ENCODE measurements at places on chromosomes 2 and 18.

GRCh38 chr18:3985020-3985419 is 470.1 kb downstream of the DLGAP1 start:
- DNase-seq: no peak

DNA sequence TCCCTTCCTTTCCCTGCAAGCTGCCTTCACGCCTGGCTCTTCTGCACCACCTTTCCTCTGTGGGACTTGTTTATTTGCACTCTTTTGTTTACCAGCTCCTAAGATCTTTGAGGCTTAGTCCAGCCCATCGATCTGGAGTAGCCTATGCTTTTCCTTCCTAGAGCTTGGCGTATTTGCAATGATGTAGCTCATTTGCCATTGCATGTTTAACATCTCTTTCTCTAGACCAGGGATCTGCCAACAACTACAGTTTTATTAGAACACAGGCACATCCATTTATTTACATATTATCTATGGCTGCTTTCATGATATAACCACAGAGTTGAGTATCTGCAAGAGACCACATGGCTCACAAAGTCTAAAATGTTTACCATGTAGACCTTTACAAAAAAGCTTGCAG is 150.4 kb downstream of the RAPGEF4 start:
- no peak for DNase-seq

DNA sequence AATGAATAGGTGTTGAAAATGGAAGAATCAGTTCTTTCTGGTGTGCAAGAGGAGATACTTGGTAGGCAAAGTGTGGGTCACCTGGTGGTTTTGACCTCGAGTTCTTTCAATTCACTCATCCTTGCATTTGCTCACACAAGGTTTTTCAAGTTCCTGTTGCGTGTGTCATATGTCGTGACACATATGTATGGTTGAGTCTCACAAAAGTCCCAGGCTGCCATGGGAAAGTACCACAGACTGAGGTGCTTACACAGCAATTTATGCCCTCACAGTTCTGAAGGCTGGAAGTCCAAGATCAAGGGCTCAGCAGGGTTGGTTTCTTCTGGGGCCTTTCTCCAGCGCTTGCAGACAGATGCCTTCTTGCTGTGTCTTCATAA is 64.4 kb downstream of the NCK2 start:
- DNase-seq: no peak

GRCh38 chr2:207183506-207183905 is 17.8 kb upstream of the KLF7 start:
- no peak for DNase-seq

DNA sequence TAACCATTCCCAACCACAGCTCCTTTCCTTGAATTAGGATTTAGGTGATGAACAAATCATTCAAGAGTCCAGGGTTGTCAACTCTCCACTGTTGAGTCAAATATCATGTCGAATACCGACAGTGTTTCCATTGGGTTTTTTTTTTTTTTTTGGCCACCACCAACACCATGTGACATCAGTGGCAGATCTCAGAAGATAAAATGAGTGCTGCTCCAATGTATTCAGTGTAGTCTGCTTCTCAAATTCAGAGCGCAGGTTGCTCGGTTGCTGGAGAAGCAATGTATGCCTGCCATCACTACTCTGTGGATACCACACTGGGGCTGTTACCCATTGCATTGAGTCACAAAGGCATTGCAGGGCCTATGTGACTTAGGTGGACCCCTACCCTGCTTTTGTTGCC is 10.8 kb upstream of the ATL2 start:
- DNase-seq: no peak

DNA sequence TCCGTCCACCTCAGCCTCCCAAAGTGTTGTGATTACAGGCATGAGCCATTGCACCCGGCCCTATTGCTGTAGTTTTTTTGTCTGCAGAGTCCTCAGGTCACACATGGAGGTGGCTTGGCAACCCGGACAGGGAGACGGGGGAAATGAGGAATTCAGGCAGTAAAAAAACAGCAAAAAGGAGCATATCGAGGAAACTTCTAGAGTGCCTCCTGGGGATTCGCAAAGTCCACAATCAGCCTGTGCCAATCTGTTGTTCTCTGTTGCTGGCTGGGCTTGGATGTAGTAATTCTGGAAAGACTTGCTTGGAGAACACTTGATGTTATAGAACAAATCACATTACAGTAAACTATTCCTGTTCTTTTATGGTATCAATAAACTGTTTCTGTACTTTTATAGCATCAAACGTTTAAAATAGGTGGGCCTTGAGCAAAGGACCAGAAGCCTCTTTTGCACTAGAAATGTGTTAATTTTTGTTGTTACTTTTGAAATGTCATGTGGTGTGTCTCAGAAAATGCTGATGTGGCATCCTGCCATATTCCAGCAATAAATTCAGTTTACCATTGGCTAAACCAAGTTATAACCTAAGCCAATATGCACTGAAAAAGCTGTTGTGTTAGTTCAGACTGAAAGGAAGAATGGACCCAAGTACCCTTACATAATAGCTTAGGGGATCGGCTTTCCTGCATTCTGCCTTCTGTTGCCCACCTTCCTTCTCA is 14.4 kb downstream of the ELAC1 start:
- no peak for DNase-seq

DNA sequence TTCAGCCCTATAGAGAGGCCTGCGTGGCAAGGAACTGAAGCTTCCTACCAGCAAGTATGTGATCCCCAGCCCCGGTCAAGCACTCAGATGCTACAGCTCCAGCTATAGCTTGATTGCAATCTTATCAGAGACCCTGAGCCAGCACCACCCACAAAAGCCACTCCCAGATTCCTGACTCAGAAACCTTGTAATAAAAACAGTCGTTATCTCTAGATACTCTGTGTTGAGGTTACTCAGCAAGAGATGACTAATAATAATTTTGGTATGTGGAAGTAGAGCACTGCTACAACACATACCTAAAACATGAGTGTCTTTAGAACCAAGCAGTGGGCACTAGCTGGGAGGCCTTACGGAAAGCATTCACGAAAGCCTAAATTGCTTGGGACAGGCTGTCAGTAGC is 216.9 kb downstream of the UXS1 start:
- peak; percentile 22 for DNase-seq

- no peak for DNase-seq
Observed at GRCh38 chr2:203359450-203359849, 31.3 kb downstream of the ABI2 start.

DNA sequence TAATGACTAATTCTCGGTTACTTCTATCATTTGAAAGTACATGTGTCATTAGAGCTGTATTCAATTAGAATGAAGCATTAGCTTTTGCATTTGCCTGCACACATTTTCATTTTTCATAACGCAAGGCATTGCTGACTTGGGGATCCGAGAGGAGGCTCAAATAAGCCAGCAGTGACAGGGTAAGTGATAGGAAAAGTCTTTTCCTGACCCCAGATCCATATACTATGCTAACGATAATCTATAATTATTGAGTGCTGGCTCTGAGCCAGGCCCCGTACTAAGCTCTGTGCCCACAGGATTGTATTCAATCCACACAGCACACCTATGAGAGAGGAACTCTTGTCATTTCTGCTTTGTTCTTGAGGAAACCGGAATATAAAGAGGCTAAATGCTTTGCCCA is 168.2 kb downstream of the VWC2L start:
- DNase-seq: no peak

GRCh38 chr2:104043864-104044263 is 810.1 kb upstream of the POU3F3 start:
- DNase-seq: no peak

- no peak for DNase-seq
Observed at GRCh38 chr2:187617120-187617519, 62.9 kb upstream of the TFPI start.

DNA sequence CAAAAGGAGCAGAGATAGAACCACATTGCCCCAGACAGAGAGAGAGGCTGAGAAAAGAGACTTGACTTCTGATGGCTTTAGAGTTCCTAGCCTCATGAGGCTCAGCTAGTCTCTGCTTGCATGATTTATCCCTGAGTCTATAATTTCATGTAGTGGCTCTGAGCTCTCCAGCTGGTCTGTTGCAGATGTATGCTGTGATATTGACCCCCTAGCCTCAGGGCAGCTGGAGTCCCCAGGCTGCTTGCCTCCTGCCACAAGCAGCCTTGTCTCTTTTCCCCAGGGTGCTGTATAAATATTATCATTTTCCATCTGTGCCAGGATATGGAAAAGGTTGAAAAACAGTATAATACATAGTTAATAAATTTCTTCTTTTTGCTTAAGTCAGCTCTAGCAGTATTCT is 467.6 kb upstream of the CWC22 start:
- no peak for DNase-seq

DNA sequence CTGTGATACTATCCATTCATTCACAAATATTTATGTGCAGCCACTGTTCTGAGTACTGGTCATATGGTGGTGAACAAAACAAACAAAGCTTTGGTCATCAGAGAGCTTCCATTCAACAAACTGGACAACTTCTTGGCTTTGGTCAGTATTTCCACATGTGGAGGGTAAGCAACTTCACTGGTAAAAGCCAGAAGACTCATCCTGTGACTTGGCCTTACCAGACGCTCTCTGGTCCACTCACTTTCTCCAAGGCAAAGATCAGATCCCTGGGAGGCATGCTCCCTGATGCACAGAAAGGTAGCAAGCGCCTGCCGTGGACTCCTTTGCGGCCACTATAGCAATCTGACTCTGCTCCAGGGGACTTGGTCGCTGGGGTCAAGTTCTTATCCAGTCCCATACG is 179.5 kb downstream of the EN1 start:
- no peak for DNase-seq

DNA sequence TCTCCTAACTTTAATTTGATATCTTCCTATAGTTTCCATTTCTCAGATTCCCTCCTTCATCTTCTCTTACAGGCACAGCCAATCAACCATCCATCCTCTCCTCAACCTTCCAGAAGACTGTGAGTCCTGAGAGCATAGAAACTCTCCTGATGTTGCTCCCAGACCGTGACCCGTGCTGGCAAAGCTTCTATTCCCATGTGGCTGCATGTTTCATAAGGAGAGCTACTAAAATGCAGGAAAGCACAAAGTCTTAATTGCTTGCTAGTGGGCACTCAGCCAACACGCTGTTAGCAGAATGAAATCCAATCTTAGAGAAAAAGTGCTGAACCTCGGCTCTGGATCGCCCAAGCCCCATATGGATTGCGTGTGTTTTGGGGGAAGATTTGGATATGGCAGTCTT is 1244.7 kb upstream of the ZEB2 start:
- DNase-seq: no peak

GRCh38 chr2:54986264-54986663 is 64.0 kb downstream of the RTN4 start:
- DNase-seq: no peak

GRCh38 chr2:33785201-33786106 is 186.4 kb upstream of the FAM98A start:
- DNase-seq: no peak

GRCh38 chr2:177332026-177332991 is 60.3 kb upstream of the AGPS start:
- DNase-seq: peak; percentile 60

- no peak for DNase-seq
Observed at GRCh38 chr2:14297906-14298305, 334.6 kb upstream of the LRATD1 start.

- no peak for DNase-seq
Observed at GRCh38 chr18:44568986-44569385, 111.7 kb upstream of the SETBP1 start.

DNA sequence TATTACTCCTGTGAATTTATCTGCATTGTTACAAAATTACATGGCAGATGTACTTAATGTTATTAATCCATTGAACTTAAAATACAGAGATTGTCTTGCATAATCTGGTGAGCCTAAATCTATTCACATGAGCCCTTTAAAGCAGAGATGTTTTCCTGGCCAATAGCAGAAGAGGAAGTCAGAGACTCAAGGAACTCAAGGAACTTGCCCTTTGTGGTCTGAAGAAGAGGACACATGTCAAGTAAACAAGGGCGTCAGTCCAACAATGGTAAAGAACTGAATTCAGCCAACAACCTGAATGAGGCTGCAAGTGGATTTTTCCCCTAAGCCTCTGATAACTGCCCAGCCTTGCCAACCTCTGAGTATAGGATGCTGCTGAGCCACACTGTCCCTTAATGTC is 356.3 kb upstream of the PKDCC start:
- DNase-seq: no peak

DNA sequence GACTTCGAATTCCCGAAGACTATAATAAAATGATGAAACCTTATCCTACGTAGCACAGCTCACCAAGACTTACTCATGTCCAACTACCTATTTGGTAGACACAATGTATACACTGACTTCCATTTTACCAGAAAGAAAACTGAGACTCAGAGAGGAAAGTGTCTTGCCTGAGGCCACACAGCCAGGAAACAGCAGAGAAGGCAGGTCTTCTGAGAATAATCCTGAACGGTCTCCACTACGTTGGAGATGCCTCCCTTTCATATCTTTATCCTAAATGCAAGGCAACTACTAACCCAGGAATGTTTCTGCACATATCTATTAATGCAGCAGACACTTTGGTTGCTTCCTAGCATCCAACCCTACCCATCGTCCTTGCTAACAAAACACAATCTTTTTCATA is 11.9 kb upstream of the FABP1 start:
- DNase-seq: no peak

DNA sequence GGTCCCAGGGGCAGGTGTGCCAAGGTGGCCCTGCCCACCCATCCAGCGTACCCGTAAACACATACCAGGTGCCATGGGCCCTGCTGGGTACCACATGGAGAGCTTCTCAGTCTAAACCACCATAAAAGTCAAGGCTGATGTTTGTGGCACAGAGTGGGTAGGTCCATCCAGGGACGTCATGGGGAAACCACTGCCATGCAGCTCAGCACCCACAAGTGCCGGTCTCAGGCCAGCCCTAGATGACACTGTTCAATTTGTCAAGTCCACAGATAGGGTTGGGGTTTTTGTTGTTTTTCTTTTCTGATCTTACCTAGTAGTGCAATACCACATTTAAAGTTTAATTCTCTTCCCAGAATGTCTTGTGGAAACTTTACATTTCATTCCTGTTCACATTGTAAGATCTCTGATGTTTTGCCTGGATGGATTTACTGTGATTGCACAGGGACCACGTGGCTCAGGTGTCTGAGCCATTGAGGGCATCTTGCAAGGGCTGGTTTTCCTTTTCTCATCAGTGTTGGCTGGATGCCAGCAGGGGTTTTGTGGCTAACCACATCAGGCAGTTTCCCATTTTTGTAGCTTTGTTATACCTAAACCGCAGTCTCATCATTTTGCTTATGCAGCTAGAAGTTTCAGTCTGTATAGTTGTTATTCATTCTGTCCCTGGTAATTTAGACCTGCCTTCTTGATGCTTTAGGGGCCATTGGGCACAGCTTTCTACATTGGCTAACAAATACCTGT is 64.7 kb downstream of the STK25 start:
- no peak for DNase-seq

DNA sequence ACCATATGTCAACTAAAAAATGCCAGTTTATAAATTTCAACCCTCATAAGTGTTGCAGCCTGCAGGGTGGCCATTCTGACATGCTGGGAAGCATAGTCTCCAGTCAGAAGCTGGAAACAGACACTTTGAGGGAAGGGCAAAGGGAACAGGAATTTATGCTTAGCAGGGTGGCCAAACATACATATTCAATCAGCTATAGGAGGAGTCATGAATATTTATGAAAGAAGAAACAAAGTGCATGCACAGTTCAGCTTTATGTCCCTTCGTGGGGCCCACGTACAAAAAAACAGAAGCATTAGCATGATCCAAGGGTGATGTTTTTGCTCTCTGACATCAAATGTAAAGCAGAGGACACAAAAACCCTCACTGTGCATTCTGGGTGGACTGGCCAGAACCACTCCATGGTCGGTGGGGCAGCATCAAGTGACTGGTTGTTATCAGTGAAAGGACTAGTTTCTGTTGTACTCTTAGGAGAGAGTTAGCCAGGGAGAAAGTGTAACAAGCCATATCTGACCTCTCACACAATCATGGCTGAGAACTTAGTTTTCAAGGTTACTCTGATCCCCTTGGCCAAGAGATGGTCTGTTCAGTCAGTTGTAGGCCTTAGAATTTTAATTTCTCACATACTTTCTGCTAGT is 9.9 kb upstream of the PDE11A start:
- DNase-seq: no peak

Measured in COLO829 (cell line).